ENCODE measurements at places on chromosomes 12 and 14.

GRCh38 chr14:96192975-96193805, 11.4 kb upstream of the BDKRB2 start:
- DNase-seq = no peak

DNA sequence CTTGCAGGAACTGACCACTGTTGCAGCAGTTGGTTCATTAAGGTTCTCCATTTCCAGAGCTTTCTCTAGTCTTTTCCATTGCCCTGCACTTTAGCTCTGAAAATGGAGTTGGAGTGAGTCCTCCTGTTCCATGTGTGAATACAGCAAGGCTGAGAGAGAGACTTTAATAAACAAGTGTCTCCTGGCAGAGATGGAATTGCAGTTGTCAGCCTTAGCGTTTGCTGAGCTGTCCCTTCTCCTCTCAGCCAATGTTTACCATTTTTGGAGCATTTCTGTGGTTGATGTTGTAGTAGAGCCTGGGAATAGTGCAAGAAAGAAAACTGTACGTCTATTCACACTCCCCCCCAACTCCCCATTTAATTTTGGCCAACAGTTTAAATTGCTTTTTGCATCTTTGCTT, 7.5 kb upstream of the MANSC4 start:
- no peak for DNase-seq

DNA sequence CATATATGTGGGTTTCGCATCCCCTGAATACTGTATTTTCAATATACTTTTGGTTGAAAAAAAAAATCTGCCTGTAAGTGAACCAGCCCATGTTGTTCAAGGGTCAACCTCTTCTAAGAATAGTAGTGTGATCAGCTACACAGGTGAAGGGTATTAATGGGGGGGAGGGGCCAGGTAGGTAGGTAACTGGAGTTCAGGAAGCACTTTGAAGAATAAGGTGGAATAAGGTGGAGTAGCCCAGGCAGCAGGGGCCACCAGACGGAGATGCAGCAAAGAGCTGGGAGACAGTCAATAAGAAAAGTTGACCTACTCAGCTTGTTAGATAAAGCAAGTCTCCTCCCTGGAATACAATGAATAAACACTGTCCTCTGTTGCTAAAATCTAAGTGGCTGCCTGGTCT, 9.3 kb downstream of the LDHB start:
- DNase-seq = no peak

DNA sequence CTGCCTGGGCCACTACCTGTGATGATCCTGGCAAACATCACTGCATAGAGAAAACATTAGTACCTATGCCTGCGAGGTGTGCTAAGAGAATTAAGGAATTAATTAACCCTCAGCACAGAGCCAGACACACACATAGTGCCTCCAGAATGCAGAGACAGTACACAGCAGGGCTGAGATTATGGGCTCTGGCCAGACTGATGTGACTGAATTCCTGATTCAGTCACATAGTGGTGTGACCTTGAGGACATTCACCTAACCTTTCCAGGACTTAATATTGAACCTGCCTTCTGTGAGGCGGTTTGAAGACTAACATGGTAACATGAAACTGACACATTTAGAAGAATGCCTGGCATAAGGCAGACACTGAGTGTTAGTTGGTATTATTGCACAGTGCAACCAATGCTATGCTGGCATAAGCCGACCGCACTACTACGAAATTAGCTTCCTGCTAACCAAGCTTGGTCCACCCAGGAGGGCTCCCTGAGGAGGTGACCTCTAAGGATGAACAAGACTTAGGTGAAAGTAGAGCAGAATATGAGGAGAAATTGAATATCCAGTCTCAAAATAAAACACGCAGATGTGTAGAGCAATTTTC, 32.0 kb upstream of the SELPLG start:
- no peak for DNase-seq

GRCh38 chr14:54192610-54193009, 204.2 kb upstream of the CDKN3 start:
- DNase-seq = no peak

DNA sequence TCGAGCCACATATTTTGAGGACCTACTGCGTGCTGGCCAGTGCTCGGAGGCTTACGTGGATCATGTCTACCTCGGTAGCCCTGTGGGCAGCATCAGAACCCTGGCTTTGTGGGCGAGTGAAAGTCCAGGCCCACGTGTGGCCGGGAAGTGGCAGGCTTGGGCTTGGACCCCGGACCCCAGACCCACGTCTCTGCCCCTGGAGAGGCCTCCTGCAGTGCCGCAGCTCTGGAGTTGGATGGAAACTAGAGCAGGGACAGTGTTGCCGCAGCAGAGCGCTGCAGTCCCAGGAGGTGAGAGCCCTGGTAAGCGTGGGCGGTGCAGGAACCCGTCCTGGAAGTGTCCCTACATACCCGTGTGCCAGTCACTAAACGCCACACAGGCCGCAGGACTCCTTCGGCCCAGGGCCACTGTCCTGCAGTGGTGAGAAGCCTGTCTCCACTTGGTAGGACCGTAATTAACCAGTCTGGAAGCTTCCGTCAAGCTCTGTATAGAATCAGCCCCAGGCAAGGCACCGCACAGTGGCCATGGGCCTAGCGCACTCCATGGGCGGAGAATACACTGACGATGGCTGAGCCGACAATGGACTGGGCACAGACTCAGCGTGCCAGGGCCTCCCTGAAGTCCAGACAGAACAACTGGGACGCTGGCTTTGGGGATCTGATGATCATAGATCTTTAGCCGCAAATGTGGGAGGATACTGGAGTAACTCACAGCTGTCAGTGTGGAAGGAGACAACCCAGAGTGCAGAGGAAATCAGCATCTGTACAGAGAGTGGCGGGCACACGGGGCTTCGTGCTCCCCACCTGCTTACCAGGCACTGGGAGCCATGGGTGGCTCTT, 219.5 kb downstream of the KIF26A start:
- DNase-seq = no peak

DNA sequence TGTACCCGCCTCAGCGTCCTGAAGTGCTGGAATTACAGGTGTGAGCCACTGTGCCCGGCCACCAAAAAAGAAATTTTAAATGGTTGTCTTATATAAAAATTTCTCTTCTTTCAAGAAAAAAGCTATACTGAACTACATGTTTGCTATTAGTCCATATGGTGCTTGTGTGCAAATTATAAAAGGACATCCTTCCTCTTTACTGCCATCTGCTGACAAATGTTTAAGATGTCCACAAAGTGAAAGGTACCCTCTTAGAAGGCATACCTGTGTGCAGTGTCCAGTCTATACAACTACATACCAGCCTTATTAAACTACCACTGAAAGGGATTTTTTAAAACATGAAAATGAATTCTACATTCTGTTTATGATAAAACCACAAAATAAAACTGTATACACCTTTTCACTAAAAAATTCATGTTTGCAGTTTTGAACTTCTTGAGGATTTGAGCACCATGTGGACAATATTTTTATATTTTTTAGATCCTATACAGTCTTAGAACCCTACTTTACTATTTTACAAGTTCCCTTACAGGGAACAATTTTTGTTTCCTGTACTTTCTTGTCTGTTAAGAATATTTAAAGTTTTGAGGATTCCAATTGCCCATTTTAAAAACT, 32.8 kb upstream of the TOMM20L start:
- no peak for DNase-seq

- DNase-seq = no peak
These were observed 103.0 kb downstream of the NDUFA12 start for GRCh38 chr12:94900496-94900895.

GRCh38 chr12:5442251-5443006, 10.5 kb downstream of the NTF3 start:
- DNase-seq = no peak
